ENCODE measurements at places on chromosomes 11 and 22.

GRCh38 chr22:22061085-22062077 lies 78.8 kb upstream of the TOP3B start:
- peaks cover 8% of the 10 kb centered on the region for H3K4me1 ChIP-seq
- H3K27me3 ChIP-seq, result peaks cover 22% of the 10 kb centered on the region
- H3K27ac ChIP-seq, result peak overlapping the region; percentile 72
- H3K4me3 ChIP-seq, result no peak overlapping the region
- H3K36me3 ChIP-seq, result no peaks in the 10 kb centered on the region

GRCh38 chr11:76653012-76653673 lies 17.4 kb downstream of the LRRC32 start:
- peaks cover 4% of the 10 kb centered on the region for H3K36me3 ChIP-seq
- H3K4me1 ChIP-seq, result peaks cover 39% of the 10 kb centered on the region
- no peak overlapping the region for H3K4me3 ChIP-seq
- H3K27ac ChIP-seq, result peak overlapping the region; percentile 24

- no peak for DNase-seq
- H3K4me1 ChIP-seq, result peaks cover 73% of the 10 kb centered on the region
- peak overlapping the region; percentile 44 for H3K27ac ChIP-seq
- H3K4me3 ChIP-seq, result no peak overlapping the region
- H3K36me3 ChIP-seq, result no peaks in the 10 kb centered on the region
Measured at GRCh38 chr11:12802418-12803085, 128.3 kb downstream of the TEAD1 start.

DNA sequence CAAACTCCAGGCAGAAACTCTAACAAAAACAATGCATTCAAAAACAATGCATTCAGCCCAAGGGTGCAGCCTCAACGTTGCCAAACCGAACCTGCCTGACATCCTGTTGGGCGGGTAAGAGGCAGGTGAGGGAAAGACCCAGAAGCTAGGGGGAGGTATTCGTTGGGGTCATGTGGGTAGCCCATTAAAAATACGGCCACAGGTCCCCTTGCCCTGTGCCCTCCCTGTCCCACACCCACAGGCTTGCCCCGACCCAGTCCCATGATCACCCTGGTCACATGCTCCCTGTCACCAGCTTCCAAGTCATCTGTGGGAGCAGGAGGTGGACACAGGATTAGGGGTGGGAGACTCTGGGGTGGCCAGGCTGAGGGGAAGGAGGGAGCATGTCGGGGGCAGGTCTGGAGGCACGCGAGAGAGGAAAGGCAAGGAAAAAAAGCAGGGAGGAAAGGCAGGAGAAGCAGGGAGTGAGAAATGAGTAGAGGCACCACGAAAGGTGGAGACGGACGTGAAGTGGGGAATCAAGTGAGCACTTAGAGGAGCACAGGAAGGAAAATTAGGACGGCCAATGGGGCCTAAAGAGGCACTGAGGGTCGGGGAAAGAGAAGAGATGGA lies 683 bp downstream of the PLA2G6 start:
- peak overlapping the region; percentile 59 for H3K4me3 ChIP-seq
- H3K27me3 ChIP-seq, result no peaks in the 10 kb centered on the region
- H3K27ac ChIP-seq, result peak overlapping the region; percentile 90

- H3K4me3 ChIP-seq, result no peak overlapping the region
- no peaks in the 10 kb centered on the region for H3K27me3 ChIP-seq
- H3K36me3 ChIP-seq, result peaks cover 76% of the 10 kb centered on the region
- peak overlapping the region; percentile 87 for H3K27ac ChIP-seq
- peaks cover 41% of the 10 kb centered on the region for H3K4me1 ChIP-seq
- DNase-seq, result no peak
Measured at GRCh38 chr11:46673713-46674462, 26.5 kb downstream of the ARHGAP1 start.

DNA sequence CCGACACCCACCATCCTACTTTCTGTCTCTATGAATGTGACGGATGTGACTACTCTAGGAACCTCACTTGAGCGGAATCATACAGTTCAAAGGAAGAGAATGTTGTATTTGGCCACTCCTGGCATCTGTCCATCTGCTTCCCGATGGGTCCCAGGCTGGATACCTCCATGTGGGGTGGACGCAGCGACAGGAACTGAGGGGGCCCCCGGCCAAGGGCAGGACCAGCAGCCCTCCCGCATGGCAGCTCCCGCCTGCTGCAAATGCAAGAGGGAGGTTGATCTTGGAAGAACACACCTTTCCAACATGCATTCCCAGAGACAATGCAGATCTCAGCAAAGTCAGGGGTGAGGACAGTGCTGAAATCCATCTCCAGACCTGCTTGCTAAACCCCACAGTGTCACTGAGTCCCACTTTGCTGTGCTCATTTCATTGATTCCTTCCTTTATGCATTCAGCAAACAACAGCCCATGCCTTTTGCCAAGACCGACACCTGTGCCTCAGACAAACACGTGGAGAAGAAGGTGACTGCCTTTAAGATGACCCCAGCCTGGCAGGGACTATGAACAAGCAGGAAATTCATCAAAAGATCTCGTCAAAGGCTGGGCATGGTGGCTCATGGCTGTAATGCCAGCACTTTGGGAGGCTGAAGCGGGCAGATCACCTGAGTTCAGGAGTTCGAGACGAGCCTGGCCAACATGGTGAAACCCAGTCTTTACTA lies 246.2 kb downstream of the CTTN start:
- no peaks in the 10 kb centered on the region for H3K4me1 ChIP-seq
- DNase-seq, result no peak
- no peaks in the 10 kb centered on the region for H3K36me3 ChIP-seq
- peaks cover 32% of the 10 kb centered on the region for H3K27me3 ChIP-seq
- H3K27ac ChIP-seq, result no peak overlapping the region

DNA sequence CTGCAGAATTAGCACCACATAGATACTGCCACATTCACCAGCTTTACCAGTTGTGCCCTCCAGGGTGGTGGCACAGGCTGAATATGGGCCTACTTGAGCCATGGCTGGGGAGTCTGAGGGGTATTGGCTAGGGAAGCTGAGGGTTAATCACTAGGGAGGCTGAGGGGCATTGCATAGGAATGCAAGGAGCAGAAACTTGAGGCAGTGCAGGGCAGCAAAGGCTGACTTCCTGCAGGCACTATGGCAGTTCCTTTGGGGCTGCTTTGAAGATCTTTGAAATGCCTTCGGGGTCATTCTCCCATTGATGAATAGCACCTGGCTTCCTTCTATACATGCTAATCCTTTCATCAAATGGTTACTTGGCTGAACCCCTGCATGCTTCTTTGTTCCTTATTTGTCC lies 171.5 kb downstream of the RCN1 start:
- H3K27ac ChIP-seq, result no peak overlapping the region
- no peaks in the 10 kb centered on the region for H3K27me3 ChIP-seq
- no peak overlapping the region for H3K4me3 ChIP-seq
- no peaks in the 10 kb centered on the region for H3K4me1 ChIP-seq

- H3K27ac ChIP-seq, result peak overlapping the region; percentile 62
- H3K4me3 ChIP-seq, result peak overlapping the region; percentile 3
- no peaks in the 10 kb centered on the region for H3K27me3 ChIP-seq
Measured at GRCh38 chr11:63871962-63872799, 33.3 kb downstream of the MARK2 start.
